ENCODE measurements at places on chromosomes 12 and 14. TPM values are rescaled to one million over a fixed set of nuclear protein-coding genes. Genes with fewer than 3 reads are reported as not detected.

HOXC9 gene
- 0.42 TPM for total RNA-seq

DNA sequence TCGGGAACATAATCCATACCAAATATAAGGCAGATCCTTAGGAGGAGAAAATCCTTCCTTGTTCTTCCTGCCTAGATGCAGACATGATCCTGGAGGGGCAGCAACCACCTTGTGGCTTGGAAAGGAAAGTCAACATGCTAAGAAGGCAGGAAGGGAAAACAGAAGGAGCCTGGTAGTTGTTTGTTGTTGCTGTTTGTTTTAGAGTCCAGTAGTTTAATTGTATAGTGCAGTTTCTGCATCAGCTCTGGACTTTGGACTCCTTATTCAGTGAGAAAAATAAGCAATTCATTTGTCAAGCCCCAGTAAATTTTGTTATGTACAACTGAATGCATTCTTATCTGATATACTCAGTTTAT is 45.7 kb upstream of the APPL2 start:
- DNase-seq, result no peak

- no peak for DNase-seq
Measured at GRCh38 chr12:12266389-12266872, 413 bp downstream of the LRP6 start.

- DNase-seq, result no peak
Measured at GRCh38 chr12:93002293-93003054, 73.4 kb upstream of the EEA1 start.

DNA sequence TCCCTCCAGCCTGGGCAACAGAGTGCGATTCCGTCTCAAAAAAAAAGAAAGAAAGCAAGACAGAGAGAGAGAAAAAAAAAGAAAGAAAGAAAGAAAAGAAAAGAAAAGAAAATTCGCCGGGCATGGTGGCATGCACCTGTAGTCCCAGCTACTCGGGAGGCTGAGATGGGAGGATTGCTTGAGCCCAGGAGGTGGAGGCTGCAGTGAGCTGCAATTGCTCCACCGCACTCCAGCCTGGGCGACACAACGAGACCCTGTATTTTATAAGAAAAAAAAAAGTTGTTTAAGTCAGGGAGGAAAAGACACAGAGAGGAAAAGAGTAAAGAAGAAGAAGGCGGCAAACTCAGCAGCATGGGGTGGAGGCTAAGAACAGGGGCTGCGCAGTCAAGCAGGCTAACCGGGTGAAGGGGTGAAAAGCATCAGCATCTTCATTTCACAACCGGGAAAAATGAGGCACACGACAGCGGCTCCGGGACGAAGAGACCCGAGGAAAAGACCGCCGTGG is 557 bp upstream of the FICD start:
- DNase-seq, result peak; percentile 65

OR4L1 gene
- total RNA-seq, result not detected

TCL1B gene
- total RNA-seq, result not detected

B3GNT4 gene
- total RNA-seq, result not detected

CEBPE gene
- total RNA-seq, result not detected

GRCh38 chr12:48156652-48157017 is 680 bp downstream of the ASB8 start:
- DNase-seq, result no peak

DNA sequence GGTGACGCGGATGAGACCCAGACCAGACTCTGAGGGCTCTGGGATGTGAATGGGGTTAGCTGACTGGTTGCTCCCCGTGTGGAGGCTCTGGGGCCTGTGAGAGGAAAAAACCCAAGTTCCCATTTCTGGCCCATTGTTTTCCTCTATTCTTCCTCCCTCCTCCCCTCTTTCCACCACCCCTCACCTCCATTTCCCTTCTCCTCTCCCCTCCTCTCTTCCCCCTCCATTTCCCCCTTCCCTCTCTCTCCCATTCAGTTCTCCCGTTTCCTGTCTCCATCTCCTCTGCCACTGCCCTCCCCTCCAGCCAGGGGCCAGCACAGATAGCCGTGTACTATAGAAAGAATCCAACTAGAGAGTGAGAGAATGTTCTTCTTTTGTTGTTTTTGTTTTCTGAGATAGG is 12.6 kb upstream of the PRPH start:
- no peak for DNase-seq

GRCh38 chr12:98754095-98754494 is 109.0 kb downstream of the APAF1 start:
- DNase-seq, result no peak

OTUB2 gene
- total RNA-seq, result 1.2 TPM

CLEC4D gene
- total RNA-seq, result 4.8 TPM

KLRC1 gene
- total RNA-seq, result 0.80 TPM

- no peak for DNase-seq
Measured at GRCh38 chr12:89390802-89391673, 38.7 kb upstream of the DUSP6 start.

DNA sequence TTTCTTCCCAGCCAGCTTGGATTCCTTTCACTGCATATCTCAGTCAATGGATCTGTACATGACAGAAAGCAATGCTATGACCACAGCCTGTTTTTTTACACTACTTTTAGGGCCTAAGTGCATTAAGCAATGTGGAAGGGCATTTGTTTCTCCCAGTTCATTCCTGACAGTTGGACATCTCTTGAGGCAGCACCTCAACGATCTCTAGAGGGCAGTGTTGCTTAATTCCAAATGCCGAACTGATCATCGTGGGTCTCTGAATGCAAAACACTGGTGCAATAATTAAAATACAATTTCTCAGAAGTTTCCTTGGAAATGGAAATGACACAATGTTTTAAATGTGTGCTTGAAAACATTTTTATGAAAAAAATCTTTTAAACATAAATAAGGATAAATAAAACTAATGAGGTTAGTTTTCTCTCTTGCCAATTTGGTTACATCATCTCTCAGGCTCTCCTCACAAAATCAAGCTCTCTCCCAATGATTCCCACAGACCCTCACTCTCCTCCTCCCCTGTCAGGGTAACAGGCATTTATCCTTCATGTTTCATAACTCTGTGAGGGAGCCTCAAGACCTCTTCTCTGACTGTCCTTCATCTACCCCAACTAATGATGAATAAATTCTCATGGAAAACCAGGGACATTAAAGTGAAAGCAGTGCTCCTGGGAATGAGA is 192.4 kb upstream of the SLC16A7 start:
- DNase-seq, result no peak

GRCh38 chr12:106054049-106054448 is 84.7 kb downstream of the NUAK1 start:
- DNase-seq, result no peak

GRCh38 chr12:108228746-108229145 is 99.7 kb downstream of the WSCD2 start:
- no peak for DNase-seq

ST8SIA1 gene
- total RNA-seq, result 1.6 TPM
